ENCODE measurements at places on chromosomes 6 and 20.

- DNase-seq = no peak
These were observed at the start of gene SLC23A2 for GRCh38 chr20:5001174-5002076. SLC23A2 (minus strand) TSS chr20:5001510; CDS start chr20:4932562, 68,948 bp downstream.

- DNase-seq = no peak
These were observed 9.2 kb upstream of the IL22RA2 start for GRCh38 chr6:137182654-137183073.

GRCh38 chr6:118297821-118298220, 250.3 kb upstream of the PLN start:
- DNase-seq = no peak

GRCh38 chr6:46904117-46904516, 17.6 kb downstream of the ADGRF5 start:
- DNase-seq = no peak

GRCh38 chr6:115958958-115959357, 101.7 kb downstream of the FRK start:
- no peak for DNase-seq

- no peak for DNase-seq
These were observed 140.2 kb upstream of the CARMIL1 start for GRCh38 chr6:25138934-25139415.

DNA sequence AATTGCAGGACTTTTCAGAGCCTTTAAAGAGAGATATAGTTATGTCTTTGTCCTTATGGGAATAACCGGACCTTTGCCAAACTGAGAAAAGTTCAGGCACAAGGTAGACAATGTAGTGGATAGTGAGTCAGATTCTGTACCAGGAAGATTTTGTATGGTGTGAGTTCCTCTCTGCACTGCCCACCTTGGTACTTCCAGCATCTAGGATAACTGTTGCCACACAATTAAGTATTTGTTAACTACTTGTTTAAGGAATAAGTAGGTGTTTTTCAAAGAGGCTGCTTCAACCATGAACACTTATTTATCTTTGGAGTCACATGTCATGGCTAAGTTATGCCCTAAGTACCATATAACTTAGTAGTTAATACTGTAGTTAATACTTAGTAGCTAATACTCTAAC, 131.8 kb upstream of the DOK5 start:
- no peak for DNase-seq

DNA sequence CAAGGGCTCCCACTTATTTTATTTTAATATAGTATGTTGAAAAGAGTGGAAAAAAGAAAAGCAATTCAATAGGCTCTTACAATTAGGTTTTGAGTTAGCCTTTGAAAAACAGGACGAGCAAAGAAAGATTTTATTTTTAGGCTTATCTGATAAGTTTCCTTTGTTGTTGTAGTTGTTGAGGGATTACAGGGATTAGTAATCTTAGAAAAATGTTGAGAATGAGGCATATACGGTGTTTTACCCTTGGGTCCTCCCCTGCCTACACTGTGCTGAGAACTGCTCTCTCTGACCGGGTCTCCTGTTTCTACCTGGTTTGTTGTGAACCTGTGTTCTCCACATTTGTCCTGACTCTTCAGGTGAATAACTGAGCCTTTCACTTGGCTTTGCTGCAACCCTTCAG, 16.7 kb downstream of the TRAPPC3L start:
- no peak for DNase-seq

DNA sequence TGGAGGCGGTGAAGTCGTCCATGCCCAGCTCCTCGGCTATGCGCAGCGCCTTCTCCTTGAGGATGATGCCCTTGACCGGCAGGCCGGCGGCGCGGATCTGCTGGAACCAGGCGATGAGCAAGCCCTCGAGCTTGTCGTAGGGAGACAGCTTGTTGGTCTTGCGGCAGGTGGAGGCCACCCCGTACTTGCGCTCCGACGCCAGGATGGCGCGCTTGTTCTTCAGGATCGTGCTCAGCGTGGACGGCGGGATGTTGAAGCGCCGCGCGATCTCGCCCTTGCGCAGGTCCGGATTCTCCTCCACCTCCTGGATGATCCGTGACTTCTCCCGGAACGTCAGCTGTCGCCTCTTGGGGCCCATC, 435 bp downstream of the CENPB start:
- DNase-seq = no peak

DNA sequence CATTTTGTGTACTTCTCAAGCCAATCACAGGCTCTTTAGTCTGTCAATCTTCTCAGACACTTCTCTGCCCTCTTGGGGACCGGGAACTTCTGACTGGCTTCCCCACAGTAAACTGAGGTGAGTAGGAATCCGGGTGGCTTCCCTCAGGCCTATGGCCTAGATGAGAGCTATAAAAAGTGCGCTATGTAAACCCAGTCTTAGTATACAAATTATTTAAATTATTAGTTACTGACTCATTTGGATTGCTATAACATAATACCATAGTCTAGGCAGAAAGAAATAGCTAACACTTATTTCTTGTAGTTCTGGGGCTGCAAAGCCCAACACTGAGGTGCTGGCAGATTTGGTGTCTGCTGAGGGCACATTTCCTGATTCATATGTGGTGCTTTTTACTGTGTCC, 109.2 kb upstream of the MCHR2 start:
- no peak for DNase-seq

DNA sequence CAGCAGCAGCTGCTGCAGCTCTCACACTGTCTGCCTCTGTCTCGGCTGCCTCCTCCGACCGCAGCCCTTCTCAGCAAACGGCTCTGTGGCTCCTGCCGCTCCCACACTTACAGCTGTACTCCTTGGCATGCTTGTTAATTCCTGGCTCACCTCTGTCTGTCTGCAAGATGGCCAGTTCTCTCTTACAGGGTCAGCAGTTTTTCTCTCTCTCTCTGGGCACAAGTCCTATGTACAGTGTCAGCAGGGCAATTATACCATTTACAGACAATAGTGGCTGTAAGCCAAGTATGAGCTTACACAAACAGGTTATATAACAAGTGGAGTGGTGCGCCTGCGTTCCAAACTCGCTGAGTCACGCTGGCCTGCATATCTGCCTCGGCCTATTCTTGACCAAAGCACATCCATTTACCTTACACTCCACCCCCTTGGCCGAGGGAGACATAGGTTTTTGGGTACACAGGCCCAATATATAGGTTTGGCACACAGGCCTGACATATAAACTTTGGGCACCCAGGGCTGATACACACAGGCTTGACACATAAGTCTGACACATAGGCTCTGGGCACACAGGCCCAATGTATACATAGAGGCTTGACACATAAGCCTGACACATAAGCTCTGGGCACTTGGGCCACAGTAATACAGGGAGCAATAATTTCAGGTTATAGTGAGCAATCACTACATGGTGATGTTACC, 4.4 kb downstream of the ZKSCAN3 start:
- DNase-seq = no peak

GRCh38 chr6:75084872-75085381, 120.9 kb downstream of the COL12A1 start:
- no peak for DNase-seq

GRCh38 chr20:11401988-11402387, 515.7 kb upstream of the BTBD3 start:
- no peak for DNase-seq

GRCh38 chr6:28142446-28142845, 763 bp downstream of the ZKSCAN8 start:
- no peak for DNase-seq

DNA sequence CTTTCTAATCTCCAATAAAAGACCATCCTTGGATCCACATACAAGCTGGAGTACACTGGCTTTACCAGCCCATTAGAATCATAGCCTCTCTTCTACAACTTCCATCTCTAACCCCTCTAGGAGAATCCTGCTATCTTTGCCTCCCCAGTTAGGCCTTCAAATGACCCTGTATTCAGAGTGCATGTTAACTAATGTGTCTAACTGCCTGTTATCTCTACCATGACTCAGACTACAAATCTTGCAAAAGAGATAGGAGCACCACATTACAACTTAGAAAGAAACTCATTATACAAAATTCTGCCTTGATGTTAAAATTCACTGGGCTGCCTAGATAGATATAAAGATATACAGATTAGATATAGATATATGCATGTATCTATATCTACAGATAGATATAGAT, 28.2 kb downstream of the GPR63 start:
- no peak for DNase-seq

DNA sequence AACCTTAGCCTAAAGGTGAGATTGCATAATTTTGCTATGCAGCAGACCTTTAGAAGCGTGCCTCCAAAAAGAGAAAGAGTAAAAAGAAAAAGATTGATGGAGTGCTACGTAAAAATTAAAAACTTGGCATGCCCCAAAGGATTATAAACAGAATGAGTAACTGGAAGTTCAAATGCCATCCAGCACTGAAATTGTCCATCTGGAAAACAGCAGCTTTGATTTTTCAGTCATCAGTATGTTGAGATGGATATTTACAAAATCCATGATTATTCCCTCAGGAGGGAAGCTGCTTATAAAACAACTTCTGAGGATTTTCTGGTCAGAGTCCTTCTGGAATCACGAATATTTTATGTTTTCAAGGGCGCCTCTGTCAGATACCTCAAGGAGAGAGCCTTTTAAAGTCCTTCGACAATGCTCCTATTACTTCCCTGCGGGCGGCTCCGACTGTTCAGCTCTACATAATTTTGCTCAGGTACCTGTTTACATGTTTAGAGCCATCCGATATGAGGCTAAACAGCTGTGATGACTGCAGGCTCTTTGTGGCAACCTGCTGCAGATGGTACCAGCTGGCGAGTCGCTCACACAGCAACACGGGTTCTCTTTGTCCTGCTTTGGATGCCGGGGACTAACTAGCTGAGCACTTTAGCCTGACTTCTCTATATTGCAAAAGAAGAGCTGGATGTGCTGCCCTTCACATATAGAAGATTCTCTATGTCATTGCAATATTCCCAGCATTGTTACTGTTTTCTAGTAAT, 83.3 kb downstream of the RCAN2 start:
- peak; percentile 22 for DNase-seq

DNA sequence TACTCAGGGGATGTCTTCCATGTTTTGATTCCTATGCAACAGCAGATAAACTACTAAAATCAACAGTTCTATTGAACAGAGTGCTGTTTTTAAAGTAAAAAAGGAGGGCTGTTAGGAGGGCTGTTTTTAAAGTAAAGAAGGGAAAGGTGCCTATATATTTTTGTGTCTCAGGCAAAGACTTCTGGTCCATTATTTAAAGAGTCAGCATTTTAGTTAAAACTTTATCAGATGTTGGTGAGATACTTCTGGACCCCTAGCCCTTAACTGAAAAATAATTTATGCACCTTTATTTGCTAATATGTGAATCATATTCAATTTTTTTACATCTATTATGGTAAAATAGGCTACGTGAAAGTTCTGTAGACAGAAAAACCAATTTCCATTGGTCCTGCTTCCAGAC, 144.8 kb downstream of the MOXD1 start:
- DNase-seq = no peak

GRCh38 chr20:19658137-19658536, 99.9 kb upstream of the RIN2 start:
- no peak for DNase-seq

DNA sequence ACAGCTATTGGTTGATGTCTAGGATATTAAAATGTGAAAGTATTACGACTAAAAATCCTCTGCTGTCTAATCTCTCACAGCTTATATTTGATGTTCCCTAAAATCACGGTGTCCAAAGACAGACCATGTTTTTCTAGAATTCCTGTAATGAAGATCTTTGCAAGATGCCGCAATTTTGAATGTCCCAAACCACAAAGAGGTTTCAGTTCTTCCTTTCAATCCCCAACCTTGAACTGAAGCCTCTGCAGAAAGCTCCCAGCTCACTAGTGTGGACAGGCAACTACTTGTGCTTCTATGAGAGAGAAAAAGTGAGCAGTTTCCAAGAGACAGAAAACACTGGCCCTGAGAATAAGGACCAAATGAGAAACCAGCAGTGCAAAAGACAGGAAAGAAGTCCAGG, 370.1 kb downstream of the FOXA2 start:
- DNase-seq = no peak

- peak; percentile 92 for DNase-seq
These were observed at the start of gene MKKS for GRCh38 chr20:10433623-10434466. MKKS (minus strand) TSS chr20:10434222; CDS start chr20:10413514, 20,708 bp downstream.

DNA sequence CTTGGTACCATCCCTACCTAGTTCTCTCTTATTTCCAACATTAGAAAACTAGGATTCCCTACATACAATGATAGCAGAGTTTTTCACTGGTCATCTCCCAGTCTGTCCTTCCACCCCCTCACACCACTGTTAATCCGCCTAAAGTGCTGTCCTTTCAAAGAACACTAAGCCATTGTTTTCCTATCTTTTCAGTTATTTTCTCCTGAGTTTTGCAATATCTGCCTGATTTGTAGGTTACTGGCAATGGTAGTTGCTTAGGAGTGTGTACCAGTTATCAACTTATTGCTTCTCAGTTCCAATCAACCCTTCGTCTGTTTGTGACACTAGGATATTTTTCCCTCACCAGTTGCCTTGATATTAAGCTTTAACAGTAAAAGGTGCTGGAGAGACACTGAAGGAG, 135.0 kb downstream of the EPM2A start:
- no peak for DNase-seq

GRCh38 chr6:166664135-166664534, 37.1 kb upstream of the RPS6KA2 start:
- DNase-seq = no peak

- DNase-seq = no peak
These were observed 317.2 kb upstream of the CDYL start for GRCh38 chr6:4459032-4459431.

DNA sequence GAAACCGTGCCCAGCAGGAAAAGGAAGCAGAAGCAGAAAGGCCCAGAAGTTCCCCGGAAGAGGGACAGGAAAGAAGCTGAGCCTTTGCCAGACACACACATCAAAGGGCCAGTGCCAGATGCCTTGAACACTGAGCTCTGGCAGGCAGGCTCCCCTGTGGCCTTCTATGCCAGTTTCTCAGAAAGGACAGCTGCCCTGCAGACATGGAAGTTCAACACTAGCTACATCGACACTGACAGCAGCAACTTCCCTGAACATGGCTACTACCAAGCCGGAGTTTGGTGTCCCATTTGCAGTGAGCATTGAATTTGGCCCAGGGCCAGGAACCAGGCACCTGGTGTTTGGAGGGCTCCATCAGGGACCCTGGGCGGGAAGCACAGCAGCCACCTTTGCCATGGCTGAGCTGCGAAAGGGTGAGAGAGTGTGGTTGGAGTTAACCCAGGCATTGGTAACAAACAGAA, 8.0 kb upstream of the RAET1E start:
- no peak for DNase-seq

GRCh38 chr6:129491436-129491835, 218.5 kb downstream of the ARHGAP18 start:
- no peak for DNase-seq

GRCh38 chr6:138593124-138593877, 94.0 kb upstream of the NHSL1 start:
- DNase-seq = no peak

All from hippocampal formation (tissue), 2 donors.